ENCODE measurements at places on chromosomes 3 and 15.

DNA sequence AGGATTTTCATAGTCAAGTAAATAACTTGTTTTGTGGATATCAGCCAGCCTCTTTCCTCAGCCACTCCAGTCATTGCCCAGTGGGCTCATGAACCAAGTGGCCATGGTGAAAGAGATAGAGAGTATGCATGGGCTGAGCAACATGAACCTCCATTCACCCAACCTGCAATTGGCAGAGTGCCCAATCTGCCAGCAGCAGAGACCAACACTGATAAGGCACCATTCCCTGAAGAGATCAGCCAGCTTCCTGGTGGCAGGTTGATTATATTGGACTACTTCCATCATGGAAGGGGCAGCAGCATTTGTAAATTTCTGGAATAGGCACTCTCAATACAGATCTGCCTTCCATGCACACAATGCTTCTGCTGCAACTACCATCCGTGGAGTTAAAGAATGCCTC, 10.3 kb upstream of the MCF2L2 start:
- no peak for DNase-seq

GRCh38 chr15:65618560-65619109, 3.1 kb upstream of the SLC24A1 start:
- no peak for DNase-seq

DNA sequence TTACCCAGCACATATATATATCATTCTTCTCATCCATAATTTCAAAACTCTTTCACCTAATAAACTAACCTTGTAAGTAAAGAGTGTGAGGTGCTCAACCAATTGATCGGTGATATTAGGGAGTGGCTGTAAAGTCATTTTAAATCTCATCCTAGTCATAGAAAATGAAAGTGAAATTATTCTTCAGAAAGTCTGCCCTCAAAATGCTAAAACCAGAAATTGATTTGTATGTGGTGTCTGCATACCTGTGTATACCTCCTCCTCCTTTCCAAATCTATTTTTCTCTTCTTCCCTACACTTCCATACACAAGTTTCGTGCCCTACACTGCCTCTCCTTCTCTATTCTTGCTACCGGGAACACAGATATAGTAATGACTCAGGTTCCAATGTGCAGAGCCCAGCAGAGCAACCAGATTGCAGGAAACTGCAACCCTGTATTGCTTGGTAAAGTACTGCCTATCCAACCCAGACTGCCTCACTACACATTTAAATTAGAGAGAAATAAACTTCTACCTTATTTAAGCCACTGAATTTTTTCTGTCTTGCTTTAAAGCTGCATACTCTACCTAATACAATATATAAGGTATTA, 7.4 kb upstream of the TBC1D5 start:
- DNase-seq, result no peak

- no peak for DNase-seq
Measured at GRCh38 chr15:44910981-44911625, 45.4 kb upstream of the TERB2 start.

GRCh38 chr3:12990781-12991480, 82.3 kb downstream of the IQSEC1 start:
- no peak for DNase-seq

GRCh38 chr3:111763001-111763471, 96.0 kb upstream of the PHLDB2 start:
- no peak for DNase-seq

GRCh38 chr3:10387881-10388609, 67.1 kb upstream of the SEC13 start:
- DNase-seq, result no peak

DNA sequence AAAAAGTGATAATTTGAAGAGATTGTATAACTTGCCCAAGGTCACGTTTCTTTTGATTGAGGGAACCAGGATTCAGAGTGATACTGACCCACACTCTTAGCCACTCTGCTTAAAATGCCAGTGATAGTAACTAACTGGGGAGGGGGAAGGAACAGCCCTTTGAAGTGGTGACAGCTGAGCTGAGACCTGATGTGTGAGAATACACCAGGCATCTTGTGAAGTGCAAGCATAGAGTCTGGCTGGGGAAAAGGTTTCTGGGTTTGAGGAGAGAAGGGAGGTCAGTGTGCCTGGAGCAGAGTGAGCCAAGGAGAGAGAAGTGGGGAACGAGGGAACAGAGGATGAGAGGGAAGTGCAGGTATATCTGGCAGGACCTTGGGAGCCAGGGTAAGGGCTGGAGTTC, 35.4 kb upstream of the SCAANT1 start:
- no peak for DNase-seq

DNA sequence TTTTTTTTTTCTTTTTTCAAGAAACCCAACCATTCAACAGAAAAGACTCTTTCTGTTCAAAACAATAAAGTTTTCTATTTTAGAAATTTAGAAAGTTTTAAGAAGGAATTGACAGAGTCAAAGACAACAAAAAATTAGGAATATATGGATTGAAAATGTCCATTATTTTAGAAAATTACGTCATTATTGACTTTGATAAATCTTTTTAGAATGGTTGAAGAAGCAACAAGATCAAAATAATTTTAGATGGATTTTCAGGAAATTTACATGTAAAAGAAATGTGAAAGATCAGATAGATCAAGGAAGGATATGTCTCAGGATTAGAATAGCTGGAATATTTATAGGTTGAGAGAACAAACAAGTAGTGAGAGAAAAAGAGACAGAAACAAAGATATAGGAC, 8.4 kb upstream of the KCNH8 start:
- DNase-seq, result no peak

DNA sequence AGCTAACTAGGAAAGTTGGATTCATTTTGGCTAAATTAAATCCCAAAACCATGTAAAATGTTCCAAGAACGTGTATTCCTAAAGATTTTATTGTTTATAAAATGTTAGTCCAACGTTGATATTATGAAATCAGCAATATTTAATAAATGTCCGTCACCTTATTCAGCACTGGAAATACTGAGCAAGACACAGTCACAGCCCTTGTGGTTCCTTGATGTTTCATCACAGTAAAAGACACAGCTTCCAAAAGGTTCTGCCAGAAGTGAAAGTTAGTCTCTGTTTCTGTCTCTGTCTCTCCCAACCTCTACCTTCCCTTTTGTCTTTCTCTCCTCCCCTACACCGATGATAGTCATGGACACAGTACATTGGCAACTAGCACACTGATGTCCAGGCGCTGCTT, 82.2 kb upstream of the BOC start:
- no peak for DNase-seq

- no peak for DNase-seq
Measured at GRCh38 chr3:38840987-38841386, 25.0 kb upstream of the SCN10A start.

GRCh38 chr3:163753033-163753432, 1325.3 kb downstream of the SI start:
- no peak for DNase-seq

- peak; percentile 25 for DNase-seq
Measured at GRCh38 chr3:67329358-67329757, 325.1 kb downstream of the SUCLG2 start.

GRCh38 chr3:57755368-57755675, 787 bp upstream of the SLMAP start:
- no peak for DNase-seq

- no peak for DNase-seq
Measured at GRCh38 chr15:76625267-76625666, 279.9 kb downstream of the SCAPER start.

- DNase-seq, result no peak
Measured at GRCh38 chr3:159829056-159829455, 159.6 kb upstream of the IL12A start.

DNA sequence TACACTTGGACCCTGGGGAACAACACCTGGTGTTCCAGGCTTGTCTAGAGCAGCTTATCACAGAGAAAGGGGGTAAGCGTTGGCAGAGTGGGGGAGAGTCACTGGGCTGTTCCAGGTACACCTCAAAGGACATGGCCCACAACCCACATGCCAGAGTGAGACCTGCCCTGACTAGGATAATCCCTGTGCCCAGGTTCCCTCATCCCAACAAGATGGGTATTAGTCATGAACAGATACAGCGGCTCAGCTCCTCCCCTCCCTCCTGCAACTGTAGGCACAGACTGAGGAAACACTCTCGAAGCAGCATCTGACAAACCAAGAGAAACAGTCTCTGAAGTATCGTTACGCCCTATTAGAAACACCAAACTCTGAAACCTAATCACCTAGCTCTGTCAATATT, 32.1 kb upstream of the RPS17 start:
- DNase-seq, result no peak

DNA sequence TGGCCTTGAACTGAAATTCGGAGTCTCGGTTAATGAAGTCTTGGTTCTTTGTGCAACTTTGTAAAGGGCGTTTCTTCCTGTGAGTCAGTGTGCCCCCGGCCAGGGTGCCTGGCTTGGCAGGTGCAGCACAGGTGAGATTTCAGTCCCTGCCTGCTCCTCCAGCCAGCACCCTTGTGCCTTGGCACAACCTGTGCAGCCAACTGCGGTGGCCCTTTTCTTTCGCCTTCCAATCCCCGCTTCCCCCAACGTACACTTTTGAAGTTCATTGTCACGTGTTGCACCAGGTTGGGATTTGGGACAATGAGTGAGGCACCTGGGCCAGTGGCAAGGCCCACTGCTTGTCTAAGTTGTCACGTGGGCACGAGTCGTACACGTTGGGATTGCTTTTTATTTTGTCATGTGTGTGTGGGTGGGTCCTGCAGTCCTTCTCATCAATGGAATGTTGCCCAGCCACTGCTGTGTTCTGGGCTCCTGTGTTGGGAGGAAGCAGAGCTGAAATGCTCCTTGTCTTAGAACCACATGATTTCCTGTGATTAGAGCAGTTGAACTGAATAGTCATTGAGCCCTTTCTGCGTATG, 242.9 kb upstream of the BHLHE40 start:
- no peak for DNase-seq

DNA sequence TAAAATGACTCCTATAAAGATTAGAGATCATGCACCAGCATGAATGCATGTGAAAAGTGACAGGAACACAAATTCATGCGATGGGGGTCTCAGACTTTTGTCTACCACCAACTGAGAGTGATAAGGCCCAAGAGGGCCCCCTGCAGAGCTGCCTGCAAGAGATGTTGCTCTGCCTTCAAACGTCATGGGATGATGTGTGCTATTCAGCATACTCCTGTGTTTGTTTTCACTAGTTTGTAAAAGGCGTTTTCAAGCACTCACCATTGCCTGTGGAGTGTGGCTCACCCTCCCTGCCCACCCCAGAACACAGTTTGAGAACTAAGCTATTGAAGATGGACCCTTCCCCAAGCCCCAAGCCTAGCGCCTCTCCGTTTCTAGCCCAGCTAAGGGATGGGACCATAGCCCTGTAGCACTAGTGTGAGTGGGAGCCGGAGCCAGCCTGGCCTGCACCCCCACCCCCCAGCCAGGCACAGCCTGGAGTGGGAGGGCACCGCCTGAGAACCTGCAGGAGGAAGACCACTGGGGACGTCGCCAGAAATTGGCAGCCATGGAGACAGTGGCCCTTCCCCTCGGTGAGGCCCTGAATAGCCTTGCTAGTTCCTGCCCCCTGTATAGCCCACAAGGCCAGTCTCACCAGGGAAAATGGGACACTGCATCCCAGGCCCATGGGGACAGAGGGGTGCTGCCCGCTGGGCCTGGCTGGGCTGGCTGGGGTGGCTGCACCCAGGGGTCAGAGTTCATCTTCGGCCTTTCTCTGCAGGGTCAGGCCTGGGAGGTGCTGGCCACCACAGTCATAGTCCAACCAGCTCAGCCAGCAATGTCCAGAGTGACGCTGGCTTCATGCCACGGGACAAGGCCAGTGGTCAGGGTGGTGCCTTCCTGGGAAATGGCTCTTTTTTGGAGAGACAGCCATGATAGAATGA, 22.6 kb upstream of the KLF13 start:
- DNase-seq, result no peak

DNA sequence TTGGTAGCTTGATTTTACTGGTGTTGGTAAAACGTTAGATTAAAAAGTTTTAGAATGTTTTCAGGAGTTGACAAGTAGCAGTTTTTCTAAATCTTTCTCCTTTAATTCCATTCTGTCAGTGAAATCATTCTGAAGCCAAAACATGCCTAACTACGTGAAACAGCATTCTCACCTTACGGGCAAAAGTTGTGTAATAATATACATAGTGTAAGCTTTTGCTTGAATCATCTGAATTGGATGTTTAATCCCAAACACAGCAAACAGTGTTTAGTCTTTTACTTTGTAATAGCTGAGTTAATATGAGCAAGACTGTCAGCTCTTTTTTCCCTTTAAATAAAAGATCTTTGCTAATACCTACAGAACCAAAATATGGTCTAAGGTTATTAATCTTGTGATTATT, 100.6 kb downstream of the CYP19A1 start:
- DNase-seq, result no peak

DNA sequence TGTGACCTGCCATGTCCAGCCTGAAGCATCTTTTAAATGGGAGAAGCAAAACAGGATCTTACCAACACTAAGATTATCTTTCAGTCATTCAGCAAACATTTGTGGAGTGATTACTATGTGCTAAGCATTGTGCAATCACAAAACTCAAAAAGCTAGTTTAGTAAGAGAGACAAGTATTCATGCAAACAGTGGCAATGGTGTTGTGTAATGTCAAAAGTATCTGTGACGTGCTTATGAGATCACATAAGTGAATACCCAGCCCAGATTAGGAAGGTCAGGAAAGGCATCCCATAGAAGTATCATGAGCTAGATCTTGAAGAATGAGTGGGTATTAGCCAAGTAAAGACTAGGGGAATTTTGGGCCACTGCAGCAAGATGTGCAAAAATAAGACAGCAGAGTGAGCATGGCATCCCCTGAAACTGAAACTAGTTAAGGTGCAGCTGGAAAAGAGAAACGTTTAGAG, 32.1 kb downstream of the SEC62 start:
- no peak for DNase-seq

DNA sequence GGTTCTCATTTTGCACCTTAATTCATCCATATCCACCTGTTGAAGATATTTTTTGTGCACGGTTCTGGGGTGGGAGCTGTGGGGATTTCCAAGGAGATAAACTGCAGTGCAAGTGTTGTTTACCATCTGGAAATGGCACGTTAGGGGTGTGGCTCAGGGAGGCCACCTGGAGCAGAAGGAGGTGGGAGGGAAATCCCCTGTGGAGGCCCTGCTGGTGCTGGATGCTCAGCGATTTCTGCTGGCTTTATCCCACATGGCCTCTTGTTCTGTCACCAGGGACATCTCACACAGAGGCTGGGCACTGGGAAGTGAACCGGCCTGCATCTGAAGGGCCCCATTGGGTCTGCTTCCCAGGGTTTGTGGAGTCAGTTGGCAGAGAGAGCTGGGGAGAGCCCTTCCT, 24.3 kb downstream of the TRPM1 start:
- DNase-seq, result no peak

DNA sequence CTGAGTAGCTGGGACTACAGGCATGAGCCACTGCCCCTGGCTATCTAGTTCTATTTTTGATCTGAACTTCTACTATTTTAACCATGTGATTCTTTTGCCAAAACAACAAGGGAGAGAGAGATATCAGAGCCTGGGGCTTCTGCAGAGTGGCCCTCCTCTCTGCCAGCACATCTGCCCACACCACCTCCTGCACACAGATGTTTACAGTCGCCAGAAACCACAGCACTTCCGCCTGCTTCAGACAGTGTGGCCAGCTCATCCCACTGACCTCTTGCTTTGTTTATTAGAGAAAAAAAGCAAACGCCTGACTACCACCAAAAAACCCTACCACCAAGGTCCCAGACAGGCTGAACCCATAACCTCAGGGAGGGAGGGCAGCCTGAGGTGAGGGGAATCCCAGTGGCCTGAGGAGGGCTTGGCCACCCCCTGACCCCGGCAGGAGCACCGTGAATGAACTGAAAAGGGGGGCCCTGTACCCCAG, 85.9 kb upstream of the ABHD2 start:
- DNase-seq, result no peak

- no peak for DNase-seq
Measured at GRCh38 chr3:133277813-133278212, 122.0 kb upstream of the BFSP2 start.
